NB4 (cell line): ENCODE measurements at places on chromosomes 12 and 14.
A peak's percentile ranks its signal among the peaks of the same experiment; 100 is the strongest.

GRCh38 chr14:61588419-61588901 is 106.9 kb upstream of the HIF1A start:
- no peak for DNase-seq

DNA sequence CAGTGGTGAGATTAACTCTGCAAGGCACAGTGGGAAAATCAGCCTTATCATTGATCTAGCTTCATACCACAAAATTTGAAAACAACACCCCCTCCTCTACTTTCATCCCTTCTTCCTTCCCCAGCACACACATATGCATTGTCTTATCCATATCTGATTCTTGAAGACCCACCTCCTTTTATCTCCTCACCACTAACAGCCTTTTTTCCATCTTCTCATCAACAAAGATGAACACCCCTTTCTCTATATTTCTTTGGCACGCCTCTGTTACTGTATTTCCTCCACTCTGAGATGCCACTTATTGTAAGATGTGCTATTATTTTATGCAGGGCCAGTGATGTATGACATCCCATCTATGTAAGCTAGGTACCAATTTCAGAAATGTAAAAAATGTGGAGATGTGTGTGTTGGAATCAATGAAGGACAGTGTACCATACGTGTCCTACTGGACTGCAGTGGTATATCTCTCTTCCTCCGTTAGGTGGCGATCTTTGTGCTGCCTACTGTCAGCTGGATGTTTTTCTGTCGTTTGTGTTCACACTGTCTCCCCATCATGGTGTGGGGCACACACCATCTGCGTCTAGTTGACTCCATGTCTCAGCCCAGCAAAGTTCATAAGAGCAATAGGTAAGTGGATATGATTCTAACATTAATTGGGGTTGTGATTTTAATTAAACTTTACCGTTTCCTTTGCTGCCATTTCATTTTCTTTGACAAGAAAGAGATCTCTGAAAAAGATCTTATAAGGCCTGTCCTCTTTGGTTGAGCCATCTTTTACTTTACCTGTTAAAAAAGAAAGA is 24.0 kb downstream of the CCDC38 start:
- DNase-seq = peak; percentile 75

DNA sequence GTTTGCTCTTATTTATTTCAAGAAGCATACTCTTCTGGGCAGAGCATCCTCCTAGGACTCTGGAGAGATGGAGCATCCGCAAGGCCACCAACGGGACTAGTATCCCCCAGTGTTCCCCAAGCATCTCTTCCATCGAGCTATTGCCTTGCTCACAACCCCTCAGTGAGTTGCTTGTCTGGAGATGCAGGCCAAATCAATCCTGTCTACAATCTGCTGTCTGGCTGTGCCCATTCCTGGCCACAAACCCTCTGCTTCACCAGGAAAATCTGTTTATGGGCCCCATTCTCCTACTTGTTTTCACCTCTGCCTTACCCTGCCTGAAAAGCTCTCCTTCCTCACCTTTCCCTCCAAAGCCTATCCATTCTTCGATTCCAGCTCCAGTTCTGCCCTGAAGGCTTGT is 219.2 kb downstream of the CACNA1C start:
- no peak for DNase-seq

DNA sequence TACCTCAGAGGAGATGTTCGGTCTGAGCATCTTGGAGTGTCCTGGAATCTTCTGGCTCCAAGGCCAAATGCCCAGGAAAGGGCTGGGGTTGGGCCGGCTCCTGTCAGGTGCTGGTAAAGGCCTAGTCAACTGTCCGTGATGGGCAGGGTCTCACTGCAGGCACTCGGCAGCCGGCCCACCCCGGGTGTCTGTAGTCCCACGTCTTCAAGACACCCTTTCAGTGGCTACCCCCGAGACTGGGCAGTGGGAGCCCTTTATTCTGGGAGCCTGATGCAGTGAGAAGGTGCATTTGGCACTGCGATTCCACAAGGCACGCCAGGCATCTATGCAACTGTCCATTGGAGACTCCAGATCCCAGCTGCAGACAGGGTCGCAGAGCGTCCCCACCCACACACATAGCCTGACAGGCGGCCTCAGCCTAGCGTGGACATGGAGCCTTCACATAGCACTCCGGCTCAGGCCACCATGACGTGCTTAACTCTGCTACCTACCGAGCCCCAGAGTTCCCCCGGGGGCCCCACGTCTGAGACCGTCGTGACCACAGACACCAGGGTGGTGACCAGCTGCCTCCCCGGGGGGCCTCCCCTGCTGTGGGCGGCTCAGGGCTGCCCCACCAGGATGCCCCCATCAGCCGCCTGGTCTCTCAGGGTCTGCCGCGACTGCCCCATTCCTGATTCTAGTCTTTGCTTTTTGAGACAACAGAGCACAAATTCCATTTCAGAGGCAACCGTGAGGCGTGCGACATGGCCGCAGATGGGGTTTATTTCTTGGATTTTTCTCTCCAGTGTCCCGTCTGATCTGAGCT is 331.8 kb upstream of the SFSWAP start:
- DNase-seq = no peak

DNA sequence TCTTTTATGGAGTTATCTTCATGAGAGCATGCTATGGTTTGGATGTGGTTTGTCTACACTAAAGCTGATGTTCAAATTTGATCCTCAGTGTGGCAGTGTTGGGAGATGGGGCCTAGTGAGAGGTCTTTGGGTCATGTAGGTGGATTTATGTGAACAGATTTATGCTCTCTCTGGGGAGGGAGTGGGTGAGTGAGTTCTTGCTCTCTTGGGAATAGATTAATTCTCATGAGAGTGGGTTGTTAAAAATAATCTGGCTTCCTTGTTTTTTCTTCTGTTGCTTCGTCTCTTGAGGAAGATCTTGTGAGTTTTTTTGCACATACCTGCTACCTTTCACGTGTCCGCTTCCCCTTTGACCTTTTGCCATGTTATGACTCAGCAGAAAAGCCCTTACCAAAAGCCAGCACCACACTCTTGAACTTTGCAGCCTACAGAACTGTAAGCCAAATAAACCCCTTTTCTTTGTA is 20.5 kb downstream of the DERA start:
- DNase-seq = peak; percentile 46
